Skeletal muscle tissue (tissue), 5 donors: ENCODE measurements at places on chromosomes 16 and 17. TPM values are rescaled to one million over a fixed set of nuclear protein-coding genes. Genes with fewer than 3 reads are reported as not detected.

Gene HCRT
- not detected for total RNA-seq

Gene CIBAR2
- total RNA-seq, result not detected

Gene SHBG
- total RNA-seq, result not detected

Gene CEMP1
- not detected for total RNA-seq

Gene TPSB2
- total RNA-seq, result not detected

Gene C17orf113
- 1.6 TPM for total RNA-seq

Gene RRAD
- 19.3 TPM for total RNA-seq

Gene NSF
- total RNA-seq, result 21.4 TPM

Gene TEX19
- 0.52 TPM for total RNA-seq

Gene CTRB2
- total RNA-seq, result not detected

Gene ARSG
- total RNA-seq, result 1.6 TPM

Gene TBC1D3B
- not detected for total RNA-seq

Gene PRSS27
- not detected for total RNA-seq

Gene CCDC43
- 29.7 TPM for total RNA-seq

Gene CLEC18A
- under 0.01 TPM for total RNA-seq

Gene RNF112
- total RNA-seq, result 2.1 TPM

Gene DYNLRB2
- 2.1 TPM for total RNA-seq

Gene JPH3
- not detected for total RNA-seq

Gene C16orf54
- 1.0 TPM for total RNA-seq

Gene MYOCD
- 0.52 TPM for total RNA-seq

Gene CLDN7
- total RNA-seq, result not detected
